ENCODE measurements at places on chromosomes 4 and X.

GRCh38 chr4:61462451-61463326, 262.6 kb downstream of the ADGRL3 start:
- DNase-seq: no peak

DNA sequence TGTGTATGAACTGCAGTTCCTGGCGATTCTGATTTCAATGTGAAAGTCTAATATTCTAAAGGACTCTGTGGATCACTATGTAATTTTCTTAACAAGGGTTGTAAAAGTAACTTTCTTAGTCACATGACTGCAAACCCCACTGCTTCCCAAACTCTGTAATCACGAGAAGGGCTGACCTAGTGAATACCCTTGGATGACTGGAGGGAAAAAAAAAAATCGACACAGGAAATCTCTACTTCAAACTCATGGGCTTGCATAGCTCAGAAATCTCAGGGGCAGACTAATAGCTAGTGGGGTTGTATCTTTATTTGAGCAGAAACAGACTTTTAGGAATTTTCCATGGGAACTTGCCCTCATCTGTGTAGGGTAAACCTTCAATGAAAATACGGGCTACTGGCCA, 4.8 kb upstream of the MXRA5 start:
- no peak for DNase-seq

DNA sequence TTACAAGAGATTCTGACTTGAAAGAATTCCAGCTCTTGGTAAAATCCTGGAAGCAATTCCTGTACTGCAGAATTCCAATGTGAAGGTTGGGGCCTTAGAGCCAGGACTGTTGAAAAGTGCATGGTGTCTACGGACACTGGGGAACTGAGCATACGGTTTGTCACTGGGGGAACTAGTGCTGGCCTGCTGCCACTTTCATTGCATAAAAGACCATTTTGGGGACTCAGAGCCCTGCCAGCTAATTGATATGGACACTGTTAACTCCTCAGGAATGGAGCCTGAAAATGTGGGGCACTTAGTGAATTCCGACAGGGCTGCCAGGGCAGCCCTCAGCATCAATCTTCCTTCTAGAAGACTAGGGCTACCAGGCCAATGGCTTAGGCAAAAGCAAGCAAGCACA, 55.9 kb downstream of the AMOT start:
- no peak for DNase-seq

DNA sequence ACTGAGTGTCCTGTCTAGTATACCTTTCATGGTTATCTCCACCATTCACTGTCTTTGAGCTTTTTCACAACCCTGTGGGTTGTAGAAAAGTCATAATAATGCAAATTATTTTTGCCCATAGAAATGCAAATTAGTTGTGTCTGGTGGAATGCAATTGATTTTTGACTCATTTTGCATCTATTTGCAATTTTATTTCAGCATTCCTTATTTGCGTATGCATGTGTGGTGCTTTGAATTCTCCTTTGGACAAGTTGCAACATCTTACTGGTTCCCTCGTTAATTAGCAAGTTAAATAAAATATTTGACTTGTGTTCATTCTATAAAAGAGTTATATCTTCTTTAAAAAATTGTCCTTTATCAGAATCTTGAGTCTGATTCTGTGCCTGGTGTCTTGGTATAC, 297.3 kb upstream of the CASK start:
- no peak for DNase-seq

DNA sequence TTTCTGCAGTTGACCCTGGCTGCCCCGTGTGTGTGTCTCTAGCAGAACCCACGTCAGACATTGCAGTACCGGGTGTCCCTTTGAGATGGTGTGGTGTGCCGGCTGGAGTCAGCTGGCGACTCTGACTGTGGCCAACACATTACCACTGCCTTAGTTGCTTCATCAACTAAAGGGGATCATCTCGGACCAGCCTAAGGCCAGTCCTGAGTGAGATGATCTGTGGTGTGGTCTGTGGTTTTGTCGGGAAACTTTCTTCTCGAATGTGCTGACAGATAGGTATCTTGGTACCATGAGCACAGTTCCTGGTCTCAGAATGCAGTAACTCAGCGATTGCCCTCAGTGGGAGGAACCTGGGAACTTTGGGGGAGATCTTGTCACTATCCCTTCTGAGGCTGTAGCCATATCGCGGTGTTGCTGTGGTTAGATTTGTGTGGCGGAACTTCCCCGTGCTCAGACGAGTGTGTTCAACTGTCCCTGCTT, 15.8 kb downstream of the TBC1D14 start:
- no peak for DNase-seq

DNA sequence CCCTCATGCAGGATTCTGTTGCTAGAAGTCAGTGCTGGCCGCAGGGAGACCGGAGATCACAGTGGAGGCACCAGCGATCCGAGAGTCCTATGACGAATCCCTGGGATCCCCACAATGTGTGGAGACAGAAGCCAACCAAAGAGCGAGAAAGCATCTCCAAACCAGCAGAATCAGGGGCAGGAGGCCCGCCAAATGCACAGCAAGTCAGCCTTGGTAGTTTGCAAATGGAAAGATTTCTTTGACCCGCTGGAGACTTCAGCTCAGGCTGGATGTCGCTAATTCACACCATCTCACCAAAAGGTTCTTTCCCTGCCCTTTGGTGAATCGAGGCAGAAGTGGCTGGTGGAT, 505 bp upstream of the PKD2 start:
- no peak for DNase-seq

- no peak for DNase-seq
These were observed 52.2 kb downstream of the SULT1B1 start for GRCh38 chr4:69708211-69708610.

GRCh38 chr4:150582873-150583286, 929 bp downstream of the MAB21L2 start:
- no peak for DNase-seq

- no peak for DNase-seq
These were observed 93.9 kb downstream of the MID1 start for GRCh38 chrX:10526451-10526850.

- DNase-seq: no peak
These were observed 36.9 kb downstream of the SORBS2 start for GRCh38 chr4:185774845-185775680.

DNA sequence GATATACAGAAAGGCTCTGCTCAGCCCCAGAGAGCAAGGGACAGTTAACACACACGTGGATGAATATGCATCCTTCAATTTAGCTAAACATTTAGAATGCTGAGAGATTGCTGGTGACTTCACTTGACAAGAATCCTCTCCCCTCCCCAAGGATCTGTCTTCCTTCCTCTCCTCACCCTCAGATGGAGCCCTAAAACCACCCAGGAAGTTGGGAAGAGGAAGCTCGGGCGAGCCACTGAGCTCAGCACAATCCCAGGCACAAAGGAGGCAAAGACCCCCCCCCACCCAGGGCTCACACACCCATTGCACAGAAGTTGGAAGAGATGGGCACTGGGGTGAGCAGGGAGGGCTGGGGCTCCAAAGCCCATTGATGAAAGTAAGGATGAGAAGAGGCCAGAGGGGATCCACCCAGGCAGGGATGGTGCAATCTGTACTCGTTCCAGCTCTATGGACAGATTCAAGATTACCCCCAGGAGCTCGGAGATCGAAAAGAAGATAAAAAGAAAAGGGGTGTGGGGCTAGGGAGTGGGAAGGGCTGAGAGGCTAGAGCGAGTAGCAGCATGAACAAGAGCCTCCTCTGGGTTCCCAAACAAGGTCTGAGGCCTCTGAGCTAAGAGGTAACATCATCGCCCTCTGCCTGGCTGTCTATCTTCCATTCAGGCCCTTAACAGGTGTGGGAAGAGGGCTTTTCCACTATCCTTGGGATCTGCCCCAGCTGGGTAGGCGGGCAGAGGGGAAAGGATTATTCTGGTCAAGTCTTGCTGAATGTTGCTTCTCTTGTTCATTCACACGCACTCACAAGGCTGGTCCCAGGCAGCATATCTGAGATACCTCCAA, 1.2 kb downstream of the TFE3 start:
- no peak for DNase-seq

- no peak for DNase-seq
These were observed 1323.4 kb downstream of the C4orf33 start for GRCh38 chr4:130419211-130419975.
